ENCODE measurements at places on chromosomes 16 and 17. TPM values are rescaled to one million over a fixed set of nuclear protein-coding genes. Genes with fewer than 3 reads are reported as not detected.
A peak's percentile ranks its signal among the peaks of the same experiment; 100 is the strongest.

DNA sequence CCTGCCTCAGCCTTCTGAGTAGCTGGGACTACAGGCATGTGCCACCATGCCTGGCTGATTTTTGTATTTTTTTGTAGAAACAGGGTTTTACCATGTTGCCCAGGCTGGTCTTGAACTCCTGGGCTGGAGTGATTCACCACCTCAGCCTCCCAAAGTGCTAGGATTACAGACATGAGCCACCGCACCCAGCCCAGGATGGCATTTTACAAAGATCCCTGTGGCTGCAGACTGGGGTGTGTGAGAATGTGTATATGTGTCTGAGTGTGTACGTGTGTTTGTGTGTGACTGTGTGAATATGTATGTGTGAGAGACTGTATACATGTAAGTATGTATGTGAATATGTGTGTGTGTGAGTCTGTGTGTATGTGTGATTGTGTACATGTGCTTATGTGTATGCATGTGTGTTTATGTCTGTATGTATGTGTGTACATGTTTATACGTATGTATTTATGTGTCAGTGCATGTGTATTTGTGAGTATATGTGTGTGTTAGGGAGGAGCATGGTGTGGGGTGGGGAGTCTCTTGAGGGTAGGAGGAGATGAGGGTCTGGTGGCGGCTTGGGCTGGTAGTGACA lies 17.0 kb downstream of the RPTOR start:
- no peaks in the 10 kb centered on the region for H3K4me1 ChIP-seq
- no peak overlapping the region for H3K27ac ChIP-seq
- H3K36me3 ChIP-seq, result peaks cover 9% of the 10 kb centered on the region
- no peaks in the 10 kb centered on the region for H3K27me3 ChIP-seq
- H3K4me3 ChIP-seq, result no peak overlapping the region

DNA sequence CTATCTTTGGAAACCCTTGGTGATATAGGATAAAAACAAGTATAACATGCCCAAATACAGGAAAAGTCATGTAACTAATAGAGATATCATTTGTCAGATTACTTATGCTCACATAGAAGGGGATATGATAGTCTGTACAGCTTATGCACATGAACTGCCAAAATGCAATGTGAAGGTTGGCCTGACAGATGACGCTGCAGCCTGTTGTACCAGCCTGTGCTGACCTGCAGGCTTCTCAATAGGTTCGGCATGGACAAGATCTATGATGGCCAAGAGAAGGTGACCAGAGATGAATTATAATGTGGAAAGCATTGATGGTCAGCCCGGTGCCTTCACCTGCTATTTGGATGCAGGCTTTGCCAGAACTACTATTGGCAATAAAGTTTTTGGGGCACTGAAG lies 12.7 kb downstream of the WFIKKN2 start:
- H3K4me3 ChIP-seq, result no peak overlapping the region
- H3K36me3 ChIP-seq, result no peaks in the 10 kb centered on the region
- no peaks in the 10 kb centered on the region for H3K27me3 ChIP-seq
- H3K27ac ChIP-seq, result no peak overlapping the region

The FGF11 gene
- 4.6 TPM for total RNA-seq

DNA sequence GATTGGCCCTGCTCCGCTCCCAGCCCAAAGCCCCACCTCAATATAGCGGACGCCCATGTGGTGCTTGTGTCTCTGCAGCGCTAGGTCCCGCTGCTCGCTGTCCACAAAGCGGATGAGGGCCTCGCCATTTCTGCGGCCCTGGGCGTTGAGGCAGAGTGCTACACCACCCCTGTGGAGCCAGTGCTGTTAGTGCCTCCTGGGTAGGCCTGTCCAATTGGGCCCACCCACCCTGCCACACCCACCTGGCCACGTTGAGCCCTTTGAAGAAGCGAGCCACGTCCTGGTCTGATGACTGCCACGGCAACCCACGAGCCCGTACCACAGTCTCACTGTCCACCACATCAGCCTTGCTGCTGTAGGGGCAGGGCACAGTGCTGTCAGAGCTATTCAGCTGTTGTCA lies 3.6 kb downstream of the ESRP2 start:
- H3K36me3 ChIP-seq, result peaks cover 16% of the 10 kb centered on the region
- H3K4me1 ChIP-seq, result peaks cover 25% of the 10 kb centered on the region
- no peak overlapping the region for H3K27ac ChIP-seq
- no peak overlapping the region for H3K4me3 ChIP-seq
- no peak for DNase-seq
- H3K27me3 ChIP-seq, result no peaks in the 10 kb centered on the region

DNA sequence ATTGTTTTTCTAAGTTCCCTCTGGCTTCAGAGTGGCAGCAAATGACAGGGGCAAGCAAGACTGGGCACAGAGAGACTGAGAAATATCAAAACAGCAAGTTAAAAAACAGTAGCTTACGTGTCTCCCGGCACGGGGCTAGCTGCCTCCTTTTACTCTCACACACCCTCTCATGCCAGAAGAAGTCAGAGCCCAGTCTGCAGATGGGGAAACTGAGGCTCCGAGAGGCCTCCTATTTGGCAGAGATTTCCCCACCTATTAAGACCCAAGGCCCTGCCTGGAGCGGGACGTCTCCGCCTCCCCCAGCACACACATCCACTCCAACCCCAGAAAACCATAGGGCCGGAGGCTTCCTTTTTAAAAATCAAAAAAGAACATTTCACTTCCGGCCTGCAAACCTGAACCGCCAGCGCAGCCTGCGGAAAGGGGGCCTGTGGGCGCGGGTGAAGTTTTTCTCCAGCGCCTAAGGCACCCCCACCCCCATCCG lies 832 bp downstream of the CARHSP1 start:
- peaks cover 68% of the 10 kb centered on the region for H3K4me1 ChIP-seq
- H3K27ac ChIP-seq, result peak overlapping the region; percentile 41
- DNase-seq, result peak; percentile 66
- no peaks in the 10 kb centered on the region for H3K36me3 ChIP-seq

The SLC2A4 gene
- total RNA-seq, result not detected

DNA sequence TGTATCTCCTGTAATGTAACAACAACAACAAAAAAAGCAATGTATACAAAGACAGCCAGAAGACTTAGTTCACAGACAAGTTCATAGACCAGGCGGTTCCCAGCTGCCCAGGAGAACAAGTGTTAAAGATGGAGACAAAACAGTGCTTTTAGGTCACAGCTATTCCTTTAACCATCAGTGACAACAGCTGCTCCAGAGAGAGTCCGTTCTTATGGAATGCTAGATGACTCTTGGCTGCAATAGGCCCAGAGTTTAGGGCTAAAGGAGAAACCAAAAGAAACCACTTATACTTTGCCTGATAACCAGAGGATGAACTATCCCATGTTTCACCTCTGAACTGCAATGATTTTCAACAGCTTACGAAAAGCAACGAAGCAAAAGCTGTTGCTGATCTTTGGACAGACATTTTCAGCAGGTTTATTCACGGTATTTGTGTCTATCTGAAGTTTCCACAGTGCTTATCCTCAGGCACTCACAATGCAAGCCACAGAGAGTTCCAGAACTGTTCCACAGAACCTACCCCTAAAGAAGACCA lies 6.0 kb downstream of the ZCCHC14 start:
- peaks cover 7% of the 10 kb centered on the region for H3K4me1 ChIP-seq
- no peak for DNase-seq
- no peak overlapping the region for H3K4me3 ChIP-seq
- peaks cover 4% of the 10 kb centered on the region for H3K27me3 ChIP-seq
- H3K27ac ChIP-seq, result no peak overlapping the region

The SEC14L5 gene
- not detected for total RNA-seq

GRCh38 chr17:73232587-73233373 lies 28.9 kb downstream of the CPSF4L start:
- peaks cover 3% of the 10 kb centered on the region for H3K36me3 ChIP-seq
- no peak for DNase-seq
- no peaks in the 10 kb centered on the region for H3K27me3 ChIP-seq
- peaks cover 22% of the 10 kb centered on the region for H3K4me1 ChIP-seq

The CDH5 gene
- not detected for total RNA-seq

- no peak overlapping the region for H3K27ac ChIP-seq
- peak; percentile 69 for DNase-seq
- H3K27me3 ChIP-seq, result no peaks in the 10 kb centered on the region
- H3K4me1 ChIP-seq, result peaks cover 8% of the 10 kb centered on the region
These were observed 5.8 kb downstream of the RNF40 start for GRCh38 chr16:30767767-30768465.

DNA sequence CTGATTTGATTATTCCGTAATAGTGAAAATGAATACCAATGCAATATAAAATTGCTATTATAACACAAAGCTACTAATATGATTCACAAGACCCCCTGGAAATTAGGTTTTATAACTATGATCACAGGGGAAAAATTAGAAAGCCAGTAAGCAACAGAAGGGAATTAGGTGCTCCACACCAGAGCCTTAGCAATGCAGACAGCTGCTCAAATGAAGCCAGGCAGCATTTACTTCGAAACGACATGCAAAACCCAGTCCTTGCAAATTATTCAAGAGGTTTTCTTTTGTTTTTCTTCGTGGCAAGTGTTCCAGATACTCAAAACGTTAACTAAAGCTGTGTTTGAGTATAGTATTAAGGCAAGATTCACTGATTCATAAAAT lies 47.9 kb downstream of the TOX3 start:
- no peaks in the 10 kb centered on the region for H3K27me3 ChIP-seq
- H3K27ac ChIP-seq, result no peak overlapping the region
- H3K4me3 ChIP-seq, result no peak overlapping the region
- no peaks in the 10 kb centered on the region for H3K4me1 ChIP-seq
- no peak for DNase-seq

The SPPL2C gene
- not detected for total RNA-seq

The GDPD3 gene
- 22.7 TPM for total RNA-seq
